CD4-positive, alpha-beta T cell treated with Interleukin-15 for 4 hours (primary cell): ENCODE measurements at places on chromosomes 12 and 14.

DNA sequence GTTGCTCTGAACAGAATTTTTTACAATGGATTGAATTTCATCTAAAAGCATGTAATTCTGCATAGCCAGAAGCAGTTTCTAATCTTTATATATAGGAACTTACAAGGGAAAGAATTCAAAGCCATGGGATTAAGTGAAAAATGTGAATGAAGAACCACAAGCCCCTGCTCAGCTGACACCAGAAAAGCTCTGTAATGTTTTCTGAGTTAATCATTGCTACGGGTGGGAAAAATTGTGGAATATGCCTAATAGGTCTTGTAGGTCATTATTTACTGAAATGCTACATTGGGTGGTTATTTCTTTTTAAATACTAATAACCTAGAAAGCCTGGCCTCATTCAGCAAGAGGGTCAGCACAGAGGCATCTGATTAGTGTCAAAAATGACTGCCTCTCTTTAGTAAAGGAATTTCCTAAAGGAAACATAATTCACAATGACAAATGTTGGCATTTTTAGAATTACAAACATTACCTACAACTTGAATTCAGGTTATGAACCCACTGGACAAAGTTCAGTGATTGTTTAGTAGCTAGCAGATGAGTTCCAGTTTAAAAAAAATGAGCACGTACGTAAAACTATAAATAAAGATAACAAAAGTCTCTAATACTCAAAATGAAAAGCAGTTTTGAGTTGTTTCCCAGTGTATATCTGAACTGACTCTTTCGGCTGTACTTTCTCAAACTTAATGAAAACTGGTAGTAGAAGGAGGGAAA lies 75.3 kb downstream of the BMP4 start:
- no peak for DNase-seq

- peak; percentile 33 for DNase-seq
These were observed 362.6 kb downstream of the DAD1 start for GRCh38 chr14:22226381-22226780.

DNA sequence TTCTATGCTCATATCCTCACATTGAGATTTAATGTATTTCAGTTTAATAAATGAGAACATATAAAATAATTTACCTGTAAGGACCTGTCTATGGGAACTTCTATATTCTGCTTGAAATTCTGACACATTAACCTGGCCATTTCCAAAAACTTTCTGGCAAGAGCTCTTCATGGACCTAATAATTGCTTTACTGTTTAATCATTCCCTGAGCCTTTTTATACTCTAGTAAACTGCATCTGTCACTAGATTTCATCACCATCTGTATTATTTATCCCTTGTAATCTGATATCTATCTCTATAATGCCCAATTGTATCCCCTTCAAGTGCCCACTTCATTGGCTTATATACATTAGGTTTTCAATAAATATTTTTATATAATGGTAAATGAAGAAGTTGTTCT lies 327.7 kb downstream of the RAD51B start:
- DNase-seq: no peak

DNA sequence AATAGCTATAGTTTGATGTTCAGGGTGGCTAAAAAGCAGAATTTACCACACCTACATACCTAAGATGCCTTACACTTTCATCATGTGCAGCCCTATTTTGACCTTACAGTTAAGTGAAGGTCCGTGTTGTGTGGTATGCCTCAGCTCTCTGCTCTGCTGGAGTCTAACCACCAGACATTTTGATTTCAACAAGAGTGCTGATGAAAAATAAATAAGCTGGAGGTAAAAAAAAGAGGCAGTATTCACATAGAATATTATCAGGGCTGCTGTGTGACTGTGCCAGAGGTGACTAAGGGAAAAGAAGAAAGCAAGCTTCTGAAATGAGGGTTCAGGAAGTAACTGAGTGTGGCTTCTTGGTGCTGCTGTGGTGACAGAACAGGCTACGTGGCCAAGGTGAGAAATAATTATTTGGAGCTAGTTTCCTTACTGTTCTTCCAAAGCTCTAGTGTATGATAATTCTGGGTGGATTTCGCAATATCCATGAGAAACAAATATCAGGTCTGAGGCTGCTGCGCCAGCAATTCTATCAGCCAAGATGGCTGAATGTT lies 188.8 kb downstream of the STXBP6 start:
- DNase-seq: no peak

GRCh38 chr12:102429211-102430154 lies 50.9 kb downstream of the IGF1 start:
- no peak for DNase-seq

DNA sequence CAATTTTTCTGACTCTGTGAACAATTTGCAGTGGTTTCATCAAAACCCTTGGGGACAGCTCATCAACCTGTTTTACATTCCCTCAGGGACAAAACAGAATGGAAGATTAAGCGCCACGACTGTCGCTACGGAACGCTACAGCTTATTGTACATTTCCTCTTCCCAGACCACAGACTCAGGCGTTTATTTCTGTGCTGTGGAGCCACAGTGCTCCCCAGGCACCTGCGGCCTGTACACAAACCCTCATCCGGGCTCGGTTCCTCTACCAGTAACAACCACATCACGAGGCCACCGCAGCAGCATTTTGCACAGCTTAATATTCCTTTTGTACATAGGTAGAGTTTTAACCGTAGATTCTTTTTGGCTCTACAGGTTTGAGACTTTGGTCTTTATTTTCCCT lies 397.4 kb upstream of the OR4E1 start:
- DNase-seq: peak; percentile 30

- DNase-seq: no peak
These were observed 217.3 kb downstream of the C12orf75 start for GRCh38 chr12:105547786-105548185.

GRCh38 chr12:26461776-26462175 lies 266.4 kb downstream of the SSPN start:
- DNase-seq: no peak

DNA sequence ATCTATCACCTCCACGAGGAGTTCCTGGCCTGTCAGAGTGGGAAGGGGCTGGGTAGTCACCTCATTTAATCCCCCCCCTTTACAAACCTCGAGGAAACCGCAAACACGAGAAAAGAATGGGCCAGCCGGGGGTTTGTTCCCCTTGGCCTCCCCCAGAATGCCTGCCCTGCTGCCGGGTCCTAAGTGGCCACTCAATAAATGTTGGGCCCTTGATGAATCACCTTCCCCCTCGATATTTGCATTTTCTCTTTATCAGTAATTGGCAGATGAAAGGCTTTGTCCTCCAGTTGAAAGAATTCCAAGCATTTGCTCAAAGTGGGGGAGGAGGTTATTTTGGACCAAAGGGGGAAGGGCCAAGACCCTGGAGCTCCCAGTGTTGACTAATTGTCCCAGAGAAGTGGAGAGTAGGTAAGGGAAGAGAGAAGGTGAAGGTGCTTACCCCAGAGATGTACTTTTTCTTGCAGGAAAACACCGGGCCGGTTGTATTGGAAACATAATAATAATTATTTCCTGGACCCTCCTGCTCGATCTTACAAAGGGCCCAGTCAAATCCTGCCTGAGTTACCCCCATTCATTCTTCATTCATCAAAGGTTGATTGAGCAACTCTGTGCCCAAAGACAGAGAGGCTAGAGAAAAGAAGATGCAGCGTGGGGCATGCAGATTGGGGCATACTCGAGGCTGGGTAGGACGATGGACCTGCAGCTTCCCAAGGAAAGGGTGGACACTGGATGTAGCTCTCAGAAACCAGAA lies 1.9 kb upstream of the KDM2B start:
- no peak for DNase-seq

DNA sequence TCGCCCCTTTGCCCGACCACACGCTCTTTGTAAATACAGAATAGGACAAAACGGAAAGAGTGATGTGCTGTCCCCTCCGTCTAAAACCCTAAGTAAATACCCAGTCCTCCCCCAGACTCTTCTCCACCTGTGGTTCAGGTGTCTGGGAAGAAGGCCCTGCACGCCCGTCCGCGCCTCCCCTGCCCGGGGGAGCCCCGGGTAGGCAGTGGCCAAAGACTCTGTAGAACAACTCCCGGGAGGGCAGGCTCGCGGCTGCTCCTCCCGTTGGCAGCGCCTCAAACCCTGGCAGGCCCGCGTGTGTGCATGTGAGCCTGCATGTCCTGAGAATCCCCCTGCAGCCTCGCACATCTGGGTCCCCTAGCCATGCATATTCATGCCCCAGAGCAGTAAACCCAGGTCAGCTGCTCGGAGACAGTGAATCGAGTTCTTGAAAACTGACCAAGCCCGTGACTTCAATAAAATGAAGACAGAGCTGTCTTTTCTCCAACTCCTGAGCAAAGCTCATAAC lies 165.8 kb downstream of the MON2 start:
- no peak for DNase-seq

DNA sequence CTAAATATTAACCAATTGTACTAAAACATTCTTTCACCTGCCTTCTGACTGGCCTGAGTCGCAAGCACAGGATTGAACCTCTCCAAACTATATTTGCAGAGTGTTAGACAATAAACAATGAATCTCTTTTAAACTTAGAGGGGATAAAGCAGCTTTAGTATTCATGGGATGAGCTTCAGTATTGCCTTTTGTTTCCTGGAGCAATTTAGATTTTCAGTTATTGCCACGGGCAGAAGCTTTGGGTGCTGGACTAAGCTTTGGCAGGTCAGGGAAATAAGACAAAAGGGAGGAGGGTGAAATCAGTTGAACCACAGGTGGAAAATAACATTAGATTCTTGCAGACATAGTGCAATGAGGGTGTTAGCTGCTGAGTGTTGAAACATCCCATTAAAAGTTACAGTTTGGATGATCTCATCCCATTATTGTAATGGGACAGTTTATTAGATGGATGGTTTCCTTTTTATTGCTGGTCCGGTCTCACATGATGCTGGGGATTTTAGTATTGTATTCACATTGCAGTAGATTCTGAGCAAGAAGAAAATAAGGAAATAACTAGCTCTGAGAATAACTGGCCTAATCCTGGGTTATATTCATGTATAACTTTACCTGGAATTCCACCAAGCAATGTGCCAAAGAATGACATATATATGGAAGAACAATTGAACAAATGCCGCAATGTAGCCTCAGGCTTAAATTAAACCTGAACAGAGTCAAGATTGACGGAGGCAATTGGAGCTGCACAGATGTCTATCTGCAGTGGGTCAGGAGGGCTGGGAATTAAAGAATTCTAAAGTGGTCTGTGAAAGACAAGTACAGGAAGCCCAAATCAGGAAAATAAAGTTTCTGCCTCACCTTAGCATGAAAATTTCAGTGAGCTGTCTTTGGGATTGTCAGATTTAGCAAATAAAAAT lies 1092.8 kb upstream of the SEL1L start:
- DNase-seq: no peak

DNA sequence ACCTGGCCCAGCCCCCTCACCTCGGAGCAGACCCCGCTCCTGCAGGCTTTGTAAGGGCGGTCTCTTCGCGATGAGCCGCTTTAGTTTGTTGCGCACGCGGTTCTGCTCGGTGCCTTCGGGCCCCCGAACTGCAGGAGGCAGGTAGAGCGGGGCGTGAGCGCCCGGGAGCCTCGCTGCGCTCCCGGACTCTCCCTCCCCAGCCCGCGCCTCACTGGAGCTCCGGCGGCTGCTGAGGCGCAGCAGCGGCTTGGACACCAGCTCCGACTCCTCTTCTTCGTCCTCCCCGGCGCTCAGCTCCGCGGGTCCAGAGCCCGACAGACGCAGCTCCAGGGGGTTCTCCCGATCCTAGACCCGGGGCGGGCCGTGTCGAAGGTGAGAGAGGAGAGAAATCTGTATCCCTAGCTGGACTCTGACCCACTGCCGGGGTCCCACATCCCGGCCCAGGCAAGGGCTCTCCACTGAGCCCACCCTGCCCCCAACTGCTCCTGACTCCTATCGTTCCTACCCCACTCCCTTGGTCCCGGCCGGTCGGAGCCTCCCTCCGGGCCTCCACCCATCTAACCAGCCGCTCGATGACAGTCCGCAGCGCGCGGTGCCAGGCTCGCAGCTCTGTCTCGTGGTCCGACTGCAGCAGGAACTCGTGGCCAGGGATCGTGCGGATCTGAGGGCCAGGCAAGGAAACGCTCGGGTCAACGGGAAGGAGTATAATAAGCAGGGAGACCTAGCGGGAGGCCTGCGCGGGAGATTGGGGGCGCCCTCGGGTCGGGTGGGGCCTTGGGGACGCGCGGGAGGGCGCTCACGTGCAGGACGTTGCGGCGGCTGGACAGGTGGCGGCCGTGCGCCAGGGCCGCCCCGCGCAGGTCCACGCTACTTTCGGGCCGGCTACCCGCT lies 4.2 kb downstream of the ARHGAP9 start:
- no peak for DNase-seq

GRCh38 chr12:8572507-8572906 lies 31.8 kb upstream of the CLEC4E start:
- DNase-seq: peak; percentile 6

- DNase-seq: no peak
These were observed 24.4 kb upstream of the PTPRQ start for GRCh38 chr12:80419644-80420043.

DNA sequence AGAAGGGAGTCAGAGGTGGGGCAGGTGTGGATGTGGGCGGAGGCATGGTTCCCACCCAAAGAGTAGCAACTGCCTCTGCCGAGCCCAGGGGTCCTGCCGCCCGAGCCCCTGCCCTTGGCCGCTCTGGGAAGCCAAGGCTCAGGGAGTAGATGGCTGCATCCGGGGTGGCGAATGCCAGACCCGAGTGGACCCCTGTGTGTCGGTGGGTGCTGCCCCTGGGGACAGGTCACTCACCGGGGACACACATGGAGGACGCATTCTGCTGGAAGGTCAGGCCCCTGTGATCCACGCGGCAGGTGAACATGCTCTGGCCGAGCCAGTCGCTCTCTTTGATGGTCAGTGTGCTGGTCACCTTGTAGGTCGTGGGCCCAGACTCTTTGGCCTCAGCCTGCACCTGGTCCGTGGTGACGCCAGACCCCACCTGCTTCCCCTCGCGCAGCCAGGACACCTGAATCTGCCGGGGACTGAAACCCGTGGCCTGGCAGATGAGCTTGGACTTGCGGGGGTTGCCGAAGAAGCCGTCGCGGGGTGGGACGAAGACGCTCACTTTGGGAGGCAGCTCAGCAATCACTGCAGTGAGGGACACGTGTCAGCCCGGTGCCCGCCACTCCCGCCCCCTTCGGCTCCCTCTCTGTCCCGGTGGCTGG lies 329.0 kb downstream of the TMEM121 start:
- DNase-seq: no peak

DNA sequence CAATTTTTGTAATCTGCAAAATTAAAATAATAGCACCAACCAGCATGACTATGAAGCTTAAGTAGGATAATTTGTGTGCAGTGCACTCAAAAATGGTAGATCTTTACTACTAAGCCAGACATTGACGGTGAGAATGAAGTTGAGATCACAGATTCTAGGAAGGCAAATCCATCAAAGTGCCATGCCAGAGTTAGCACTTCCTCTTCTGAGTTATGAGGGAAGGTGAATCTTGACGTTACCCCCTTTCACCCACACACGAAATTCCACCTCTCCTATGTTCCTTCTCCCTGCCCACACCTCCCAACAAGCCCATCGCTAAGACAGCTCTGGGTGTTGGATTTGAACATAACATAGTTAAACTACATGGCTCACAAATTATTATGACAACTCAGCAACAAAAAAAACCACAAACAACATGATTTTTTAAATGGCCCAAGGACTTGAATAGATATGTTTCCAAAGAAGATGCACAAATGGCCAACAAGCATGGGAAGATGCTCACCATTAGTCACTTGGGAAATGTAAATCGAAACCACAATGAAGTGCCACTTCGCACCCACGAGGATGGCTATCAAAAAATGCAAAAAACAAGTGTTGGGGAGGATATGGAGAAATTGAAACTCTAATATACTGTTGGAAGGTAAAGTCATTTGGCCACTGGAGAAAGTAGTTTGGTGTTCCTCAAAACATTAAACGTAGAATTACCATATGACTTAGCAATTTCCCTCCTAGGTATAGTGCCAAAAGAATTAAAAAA lies 119.3 kb upstream of the RAP1B start:
- no peak for DNase-seq

GRCh38 chr12:8047842-8048241 lies 15.3 kb downstream of the FOXJ2 start:
- DNase-seq: no peak
